Left lobe of liver (tissue), 2 donors: ENCODE measurements at places on chromosomes 4 and X. TPM values are rescaled to one million over a fixed set of nuclear protein-coding genes. Genes with fewer than 3 reads are reported as not detected.

GRCh38 chrX:23035493-23035892, 35.7 kb downstream of the DDX53 start:
- DNase-seq, result no peak

Gene KCND1
- 0.68 TPM for total RNA-seq

Gene MAGEA10
- total RNA-seq, result not detected

GRCh38 chr4:13524504-13525243, 19.6 kb downstream of the NKX3-2 start:
- DNase-seq, result no peak

Gene RNF175
- total RNA-seq, result not detected

DNA sequence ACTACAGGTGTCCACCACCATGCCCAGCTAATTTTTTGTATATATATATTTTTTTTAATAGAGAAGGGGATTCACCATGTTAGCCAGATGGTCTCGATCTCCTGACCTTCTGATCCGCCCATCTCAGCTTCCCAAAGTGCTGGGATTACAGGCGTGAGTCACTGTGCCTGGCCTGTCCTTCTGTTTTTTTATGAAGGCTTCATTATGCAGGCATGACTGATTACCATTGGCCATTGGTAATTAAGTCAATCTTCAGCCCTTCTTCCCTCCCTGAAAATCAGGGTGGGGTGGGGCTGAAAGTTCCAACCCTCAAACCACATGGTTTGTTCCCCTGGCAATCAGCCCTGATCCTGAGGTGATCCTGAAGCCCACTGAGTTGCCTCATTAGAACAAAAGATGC, 336.9 kb downstream of the PTTG2 start:
- DNase-seq, result no peak

Gene TBC1D8B
- 7.7 TPM for total RNA-seq
